ENCODE measurements at places on chromosomes 5 and 9.

- DNase-seq: no peak
Observed at GRCh38 chr5:109143031-109143430, 266.7 kb downstream of the PJA2 start.

DNA sequence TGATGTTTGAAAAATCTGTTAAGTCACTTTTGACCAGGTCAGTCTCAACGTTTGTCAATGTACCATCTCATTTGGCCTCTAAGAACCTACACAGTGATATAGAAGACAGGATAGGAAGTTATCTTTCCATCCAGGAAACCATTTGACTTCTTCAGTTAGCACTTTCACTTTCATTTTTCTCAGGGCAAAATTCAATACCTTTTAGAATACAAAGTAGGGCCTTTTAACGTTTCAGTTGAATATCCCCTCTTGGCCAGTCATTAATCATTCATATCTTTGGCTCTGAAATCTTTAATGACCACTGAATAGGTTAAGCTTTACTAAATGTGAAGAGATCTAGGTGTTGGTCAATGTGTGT, 101.1 kb upstream of the GNAQ start:
- DNase-seq: peak; percentile 4

GRCh38 chr5:172164769-172165212, 23.2 kb downstream of the STK10 start:
- DNase-seq: no peak

GRCh38 chr5:12323637-12324229, 419.5 kb upstream of the CTNND2 start:
- DNase-seq: no peak

GRCh38 chr5:123035918-123036390, 571 bp downstream of the PPIC start:
- DNase-seq: no peak

GRCh38 chr5:154447089-154447725, 1.4 kb downstream of the SAP30L start:
- DNase-seq: no peak
